GM04504 (cell line): ENCODE measurements at places on chromosomes 16 and 17.

GRCh38 chr16:68367030-68367429, 56.2 kb downstream of the PRMT7 start:
- no peak for DNase-seq

DNA sequence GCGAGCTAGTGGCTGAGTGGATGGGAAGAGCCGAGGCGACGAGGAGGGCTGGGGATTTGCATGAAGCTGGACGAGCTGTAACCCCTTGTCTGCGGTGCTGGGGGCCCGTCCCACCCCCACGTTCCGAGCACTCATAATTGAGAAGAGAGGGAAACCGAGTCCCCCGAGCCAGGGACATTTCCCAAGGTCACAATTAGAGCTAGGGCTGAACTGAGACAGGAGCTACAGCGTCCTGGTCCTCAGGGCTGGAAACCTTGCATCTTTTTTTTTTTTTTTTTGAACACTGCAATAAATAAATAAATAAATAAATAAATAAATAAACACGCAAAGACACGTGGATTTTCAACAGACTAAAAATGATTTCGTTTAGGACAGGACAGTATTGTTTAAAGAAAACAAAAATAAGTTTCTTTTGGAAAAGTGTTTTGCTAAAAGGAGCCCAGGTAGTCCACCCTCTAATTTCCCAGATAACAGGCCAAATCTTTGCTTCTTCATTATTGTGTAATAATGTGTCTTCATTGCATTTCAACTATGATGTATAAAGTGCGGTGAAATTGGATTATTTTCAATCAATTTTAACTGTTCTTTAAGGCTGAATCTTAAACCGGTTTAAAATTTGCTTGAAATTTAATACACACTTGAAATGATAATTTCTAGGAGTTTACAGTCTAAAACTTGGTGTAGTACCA, 992 bp downstream of the GDPD1 start:
- no peak for DNase-seq

- DNase-seq, result no peak
Measured at GRCh38 chr17:3826191-3826590, 19.9 kb downstream of the NCBP3 start.

DNA sequence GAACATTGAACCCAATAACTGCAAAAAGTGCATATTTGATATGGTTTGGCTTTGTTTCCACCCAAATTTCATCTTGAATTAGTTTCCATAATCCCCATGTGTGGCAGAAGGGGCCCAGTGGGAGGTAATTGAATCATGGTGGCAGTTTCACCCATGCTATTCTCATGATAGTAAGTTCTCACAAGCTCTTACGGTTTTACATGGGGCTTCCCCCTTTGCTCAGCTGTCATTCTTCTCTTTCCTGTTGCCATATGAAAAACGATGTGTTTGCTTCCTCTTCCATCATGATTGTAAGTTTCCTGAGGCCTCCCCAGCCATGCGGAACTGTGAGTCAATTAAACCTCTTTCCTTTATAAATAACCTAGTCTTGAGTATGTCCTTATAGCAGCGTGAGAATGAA, 127.6 kb downstream of the CHD9NB start:
- DNase-seq, result no peak

DNA sequence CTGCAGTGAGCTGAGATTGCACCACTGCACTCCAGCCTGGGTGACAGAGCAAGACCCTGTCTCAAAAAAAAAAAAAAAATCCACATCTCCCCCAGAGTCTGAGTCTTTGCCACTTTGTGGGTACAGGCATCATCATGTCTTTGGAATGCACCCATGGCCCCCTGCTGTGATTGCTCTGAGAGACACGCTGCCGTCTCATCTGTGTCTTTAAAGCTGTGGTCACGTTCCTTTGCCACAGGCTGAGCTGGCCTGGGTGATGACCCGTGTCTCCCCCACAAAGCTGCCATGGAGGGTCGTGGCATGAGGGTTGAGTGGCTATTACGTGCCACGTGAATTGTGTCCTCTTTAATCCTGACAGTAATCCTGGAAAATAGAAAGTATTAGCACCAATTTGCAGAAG, 20.2 kb downstream of the CRISPLD2 start:
- DNase-seq, result peak; percentile 73
